ENCODE measurements at places on chromosomes 1 and 21.

DNA sequence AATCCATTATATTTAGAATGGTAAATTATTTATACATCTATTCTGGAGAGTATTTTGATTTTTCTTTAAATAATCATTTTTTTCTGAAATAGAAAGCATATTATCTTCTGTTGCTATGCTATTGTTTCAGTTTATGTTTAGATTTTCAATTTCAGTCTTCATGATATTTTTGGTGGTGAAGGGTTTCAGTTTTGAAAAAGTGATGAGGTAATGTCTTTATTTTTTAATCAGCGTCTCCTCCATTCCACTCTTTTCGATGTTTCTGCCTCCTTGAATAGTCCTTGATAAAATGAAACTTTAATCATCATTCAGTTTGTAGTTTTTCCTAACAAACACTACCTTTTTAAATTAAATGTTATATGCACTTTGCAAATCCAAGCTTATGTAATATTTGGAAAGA lies 428.6 kb downstream of the PTPRC start:
- DNase-seq: peak; percentile 24

DNA sequence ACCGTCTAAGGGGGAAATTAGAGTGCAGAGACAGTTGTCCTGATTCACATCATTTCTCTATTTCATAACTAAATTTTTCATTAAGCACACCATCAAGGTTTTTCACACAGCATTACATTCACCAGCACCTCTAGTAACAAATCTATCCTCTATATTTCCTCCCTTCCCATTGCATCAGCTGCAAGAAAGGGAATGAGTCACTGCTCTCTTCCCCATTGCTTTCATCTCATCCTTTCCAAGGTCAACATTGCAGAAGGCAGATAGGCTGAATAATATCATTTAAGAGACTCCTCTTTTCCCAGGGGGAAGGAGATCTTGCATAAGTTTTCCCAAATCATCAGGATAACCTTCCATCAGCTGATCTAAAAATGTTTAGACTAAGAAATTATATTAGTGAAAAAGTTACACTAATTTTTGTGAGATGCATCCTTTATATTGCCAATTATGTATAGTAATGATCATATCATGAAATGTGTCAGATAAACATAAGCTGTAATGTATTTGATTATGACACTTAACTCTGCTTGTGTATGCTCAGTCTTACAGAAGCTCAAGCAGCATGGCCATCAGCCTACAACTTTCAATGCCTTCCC lies 4.3 kb downstream of the INTS7 start:
- DNase-seq: peak; percentile 43

GRCh38 chr21:42653231-42654061 lies at the start of gene PDE9A:
Gene PDE9A, plus strand, starts transcription at chr21:42653621. Its CDS starts 194 bp downstream, at chr21:42653815.
- no peak for DNase-seq

DNA sequence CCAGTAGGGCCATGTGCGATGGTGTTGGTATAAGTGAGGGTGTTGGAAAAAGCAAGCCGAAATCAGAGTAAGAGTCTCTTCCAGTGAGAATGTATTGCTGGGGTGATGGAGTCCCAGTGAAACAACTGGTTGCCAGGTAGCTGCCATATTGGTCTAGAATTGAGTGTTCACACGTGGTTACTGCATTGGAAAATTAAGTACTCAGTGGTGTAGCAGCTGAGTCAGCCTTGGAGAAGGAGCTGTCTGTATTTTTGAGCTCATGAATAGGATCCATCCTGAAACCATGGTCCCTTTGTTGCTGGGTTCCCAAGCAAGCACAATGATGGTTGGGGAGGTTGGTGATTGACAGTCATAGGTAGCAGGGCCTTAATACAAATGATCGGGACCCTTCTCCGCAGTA lies 235.3 kb downstream of the DYRK1A start:
- no peak for DNase-seq

- no peak for DNase-seq
Observed at GRCh38 chr1:50422946-50423669, at the start of gene DMRTA2. Gene DMRTA2, minus strand, starts transcription at chr1:50423443. Its CDS starts 1,907 bp downstream, at chr1:50421536.

DNA sequence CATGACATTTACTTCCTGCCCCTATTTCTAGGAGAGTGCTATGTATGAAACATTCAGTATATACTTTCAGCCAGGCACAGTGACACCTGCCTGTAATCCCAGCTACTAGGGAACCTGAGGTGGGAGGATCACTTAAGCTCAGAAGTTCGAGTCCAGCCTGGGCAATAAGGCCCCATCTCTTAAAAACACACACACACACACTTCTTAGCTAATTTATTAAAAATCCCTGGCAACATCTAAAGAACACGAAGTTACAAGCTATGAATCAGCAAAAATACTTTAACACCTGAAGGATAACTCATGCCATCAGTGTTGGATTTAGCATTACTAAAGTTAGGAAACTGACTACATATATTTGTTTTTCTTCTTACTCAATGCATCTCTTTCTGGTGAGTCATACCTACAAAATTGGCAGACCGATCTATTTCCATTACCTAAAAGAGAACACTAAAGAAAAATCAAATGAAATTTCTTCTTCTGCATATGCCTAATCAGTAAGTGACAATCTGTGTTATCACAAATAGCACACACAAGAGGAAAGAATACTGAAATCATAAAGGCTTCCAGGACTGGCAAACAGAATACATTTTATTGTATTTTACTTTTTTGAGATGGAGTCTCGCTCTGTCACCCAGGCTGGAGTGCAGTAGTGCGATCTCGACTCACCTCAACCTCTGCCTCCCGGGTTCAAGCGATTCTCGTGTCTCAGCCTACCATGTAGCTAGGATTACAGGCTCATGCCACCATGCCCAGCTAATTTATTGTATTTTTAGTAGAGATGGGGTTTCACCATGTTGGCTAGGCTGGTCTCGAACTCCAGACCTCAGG lies 41.4 kb downstream of the RNF115 start:
- DNase-seq: peak; percentile 19

- no peak for DNase-seq
Observed at GRCh38 chr1:119160866-119161265, 20.4 kb upstream of the WARS2 start.

- DNase-seq: no peak
Observed at GRCh38 chr21:26082549-26082948, 88.0 kb downstream of the APP start.

DNA sequence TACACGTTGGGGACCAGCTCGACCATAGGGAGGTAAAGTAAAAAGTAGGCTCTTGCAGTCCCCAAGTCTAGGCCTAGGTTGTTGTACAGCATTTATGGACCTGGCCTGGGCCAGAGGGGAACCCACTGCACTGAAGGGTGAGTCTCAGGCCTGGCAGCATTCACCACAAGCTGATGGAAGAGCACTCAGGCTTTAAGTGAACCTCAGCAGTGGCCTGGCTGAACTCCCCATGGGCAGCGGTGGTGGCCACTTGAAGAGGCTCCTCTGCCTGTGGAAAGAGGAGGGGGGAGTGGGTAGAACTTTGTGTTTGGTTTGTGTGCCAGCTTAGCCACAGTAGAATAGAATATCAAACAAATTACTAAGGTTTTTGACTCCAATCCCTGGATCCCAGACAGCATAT lies 176.2 kb upstream of the PRMT6 start:
- no peak for DNase-seq

- DNase-seq: no peak
Observed at GRCh38 chr1:119394085-119394484, 20.9 kb upstream of the HSD3B2 start.

DNA sequence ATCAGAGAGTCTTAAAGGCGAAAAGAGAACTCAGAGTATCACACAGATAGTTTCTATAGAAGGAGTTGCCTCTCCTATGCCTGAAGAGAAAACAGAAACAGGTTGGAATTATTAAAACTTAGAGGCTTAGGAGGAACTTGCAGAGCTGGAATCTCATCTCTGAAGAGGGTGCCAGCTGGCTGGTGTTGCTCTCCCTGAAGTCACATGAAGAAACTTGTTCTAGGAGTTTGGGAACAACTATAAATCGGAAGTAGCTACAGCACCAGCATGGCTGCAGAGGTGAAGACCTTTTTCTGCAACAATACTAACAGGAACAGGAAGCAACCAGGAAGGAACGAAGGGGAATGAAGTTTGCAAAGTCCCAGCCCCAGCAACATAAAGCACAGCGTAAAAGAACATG lies 35.8 kb downstream of the FMO3 start:
- no peak for DNase-seq

- DNase-seq: no peak
Observed at GRCh38 chr1:78370779-78371482, 119.8 kb upstream of the PTGFR start.

- DNase-seq: no peak
Observed at GRCh38 chr1:171372418-171373084, 58.6 kb downstream of the FMO4 start.

- no peak for DNase-seq
Observed at GRCh38 chr1:229158341-229158921, 112.5 kb upstream of the RAB4A start.

DNA sequence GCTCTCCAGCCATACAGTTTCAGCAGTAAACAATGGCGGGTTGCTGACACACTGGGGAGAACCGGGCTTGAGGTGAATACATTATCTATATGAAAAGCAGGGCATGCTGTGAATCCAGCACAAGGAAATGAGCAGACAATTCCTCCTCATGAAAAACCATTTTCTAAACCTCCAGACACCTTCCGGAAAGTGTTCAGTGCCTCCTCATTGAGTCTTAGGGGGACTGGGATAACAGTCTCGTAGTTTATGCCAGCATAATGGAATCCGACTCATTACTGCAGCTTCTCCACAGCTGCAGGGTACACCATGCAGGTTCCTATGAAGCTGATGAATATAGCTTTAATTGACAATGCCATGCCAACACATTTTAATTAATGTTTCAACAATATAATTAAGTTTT lies 284.1 kb downstream of the BACH1 start:
- DNase-seq: no peak

DNA sequence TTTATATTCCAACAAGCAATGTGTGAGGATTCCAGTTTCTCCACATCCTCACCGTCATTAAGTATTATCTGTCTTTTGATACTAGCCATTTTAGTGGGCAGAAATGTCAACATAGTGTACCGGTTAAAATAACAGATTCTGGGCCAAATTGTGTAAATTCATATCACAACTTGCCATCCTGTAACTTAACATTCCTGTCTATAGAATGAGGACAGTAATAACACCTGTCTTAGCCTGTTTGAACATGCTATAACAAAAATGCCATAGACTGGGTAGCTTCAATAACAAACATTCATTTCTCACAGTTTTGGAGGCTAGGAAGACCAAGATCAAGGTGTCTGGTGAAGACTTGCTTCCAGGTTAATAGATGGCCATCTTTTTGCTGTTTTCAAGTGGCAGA lies 491.1 kb downstream of the PTBP2 start:
- DNase-seq: no peak

Data from activated CD4-positive, alpha-beta T cell treated with anti-CD3 and anti-CD28 coated beads, Interleukin-2, Interleukin-4, amounts not matched to agents 100 ng/mL and 50 ng/mL, durations not matched to agents 16 hours and 8 hours (primary cell).